GM04503 (cell line): ENCODE measurements at places on chromosomes 16 and 17.

DNA sequence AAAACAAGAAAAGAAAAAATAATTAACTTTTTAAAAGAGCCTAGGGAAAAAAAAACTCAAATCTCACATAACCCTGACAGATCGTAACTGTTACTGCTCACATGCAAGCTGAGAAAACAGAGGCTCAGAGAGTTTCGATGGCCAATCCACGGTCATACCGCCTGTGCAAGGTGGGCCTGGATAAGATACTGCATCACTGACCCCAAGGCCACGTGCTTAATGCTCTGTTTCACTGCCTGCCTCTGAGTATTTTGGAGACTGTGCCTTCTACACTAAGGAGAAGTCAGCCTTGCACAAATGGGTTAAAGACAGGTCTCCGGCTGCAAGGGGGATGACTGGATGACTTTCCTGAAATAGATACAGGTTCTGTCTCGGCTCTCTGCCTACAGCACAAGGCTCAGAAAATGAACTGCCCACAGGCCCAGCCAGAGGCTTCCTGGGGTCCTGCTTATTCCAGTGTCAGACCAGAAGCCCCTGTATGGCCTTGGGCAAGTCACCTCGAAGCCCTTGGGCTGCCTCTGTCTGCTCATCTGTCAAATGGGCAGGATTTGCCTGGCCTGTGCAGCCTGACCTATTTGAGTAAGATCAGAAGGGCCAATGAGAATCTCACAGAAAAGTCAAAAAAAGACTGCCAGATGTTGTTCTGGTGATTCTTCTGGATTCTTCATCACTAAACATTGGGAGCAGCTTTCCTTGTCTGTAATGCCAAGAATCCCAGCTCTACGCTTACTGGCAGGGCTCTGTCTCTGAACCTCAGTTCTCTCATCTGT lies 25.8 kb downstream of the CNGB1 start:
- DNase-seq, result no peak

DNA sequence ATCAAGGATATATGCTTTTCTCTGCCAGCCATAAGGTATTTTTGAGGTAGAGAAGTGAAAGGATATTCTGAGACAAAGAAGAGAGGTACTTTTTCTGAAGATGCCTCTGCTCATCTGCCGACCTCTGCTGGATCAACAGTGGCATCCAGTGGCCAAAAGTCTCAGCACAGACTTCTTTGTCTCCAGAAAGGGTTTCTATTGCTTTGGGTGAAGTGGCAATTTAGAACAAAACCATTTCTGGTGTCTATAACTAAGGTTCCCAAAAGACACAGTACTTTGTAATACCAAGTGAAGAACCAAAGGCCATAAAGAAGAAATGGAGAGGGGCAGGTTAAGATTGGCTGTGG lies 155.2 kb upstream of the C17orf78 start:
- no peak for DNase-seq

DNA sequence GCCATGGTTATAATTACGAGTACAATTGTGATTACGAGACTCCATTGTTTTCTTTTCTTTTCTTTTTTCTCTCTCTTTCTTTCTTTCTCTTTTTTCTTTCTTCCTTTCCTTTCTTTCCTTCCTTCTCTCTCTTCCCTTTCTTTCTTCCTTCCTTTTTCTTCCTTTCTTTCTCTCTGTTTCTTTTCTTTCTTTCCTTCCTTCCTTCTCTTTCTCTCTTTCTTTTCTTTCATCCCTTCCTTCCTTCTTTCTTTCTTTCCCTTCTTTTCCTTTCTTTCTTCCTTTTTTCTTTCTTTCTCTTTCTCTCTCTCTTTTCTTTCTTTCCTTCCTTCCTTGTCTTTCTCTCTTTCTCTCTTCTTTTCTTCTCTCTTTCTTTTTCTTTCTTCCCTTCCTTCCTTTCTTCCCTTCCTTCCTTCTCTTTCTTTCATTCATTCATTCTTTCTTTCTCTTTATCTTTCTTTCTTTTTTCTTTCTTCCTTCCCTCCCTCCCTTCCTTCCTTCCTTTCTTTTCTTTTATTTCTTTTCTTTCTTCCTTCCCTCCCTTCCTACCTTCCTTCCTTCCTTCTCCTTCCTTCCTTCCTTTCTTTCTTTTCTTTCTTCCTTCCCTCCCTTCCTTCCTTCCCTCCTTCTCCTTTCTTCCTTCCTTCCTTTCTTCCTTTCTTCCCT lies 14.1 kb upstream of the NTN1 start:
- DNase-seq, result no peak

- DNase-seq, result no peak
Measured at GRCh38 chr17:69913616-69914015, 161.4 kb upstream of the KCNJ16 start.

DNA sequence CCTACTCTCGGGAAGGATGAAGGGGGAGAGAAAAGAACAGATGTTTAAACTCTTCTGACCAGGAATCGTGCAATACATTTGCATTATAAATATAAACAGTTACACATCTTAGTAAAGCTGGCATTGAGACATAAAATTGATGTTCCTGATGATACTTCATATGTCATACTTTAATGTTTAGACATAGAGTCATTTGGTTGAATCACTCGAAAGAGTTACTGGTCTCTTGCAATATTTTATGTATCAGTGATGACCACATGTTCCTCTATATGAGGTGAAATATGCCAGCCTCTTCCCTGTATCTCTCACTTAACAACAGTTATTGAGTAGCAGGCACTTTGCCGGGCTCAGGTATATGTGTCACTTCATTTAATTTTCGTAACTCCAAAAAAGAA lies 49.7 kb upstream of the PMFBP1 start:
- DNase-seq, result no peak

- DNase-seq, result no peak
Measured at GRCh38 chr16:52544703-52545102, 2.2 kb downstream of the TOX3 start.

- no peak for DNase-seq
Measured at GRCh38 chr17:57397402-57397801, 141.1 kb downstream of the MSI2 start.

GRCh38 chr16:67939507-67940445 lies 3.1 kb upstream of the PSMB10 start:
- DNase-seq, result no peak

DNA sequence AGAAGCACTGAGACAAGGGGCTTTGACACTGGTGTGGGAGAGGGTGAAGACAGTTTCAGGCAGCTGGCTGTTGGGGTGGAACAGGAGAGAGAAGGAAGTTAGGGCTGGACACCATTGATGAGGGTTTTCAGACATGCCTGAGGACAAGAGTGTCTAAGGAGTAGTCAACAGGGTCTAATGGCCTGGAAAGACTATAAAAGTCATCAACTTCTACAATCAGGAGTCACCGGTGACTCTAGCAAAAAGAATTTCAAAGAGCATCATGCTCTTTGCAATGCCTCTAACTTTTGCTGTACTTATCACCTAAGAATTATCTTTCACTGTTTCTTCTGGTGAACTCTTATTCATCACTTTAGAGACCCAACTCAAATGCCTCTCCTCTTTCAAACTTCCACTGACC lies 213.9 kb downstream of the C16orf78 start:
- DNase-seq, result no peak

DNA sequence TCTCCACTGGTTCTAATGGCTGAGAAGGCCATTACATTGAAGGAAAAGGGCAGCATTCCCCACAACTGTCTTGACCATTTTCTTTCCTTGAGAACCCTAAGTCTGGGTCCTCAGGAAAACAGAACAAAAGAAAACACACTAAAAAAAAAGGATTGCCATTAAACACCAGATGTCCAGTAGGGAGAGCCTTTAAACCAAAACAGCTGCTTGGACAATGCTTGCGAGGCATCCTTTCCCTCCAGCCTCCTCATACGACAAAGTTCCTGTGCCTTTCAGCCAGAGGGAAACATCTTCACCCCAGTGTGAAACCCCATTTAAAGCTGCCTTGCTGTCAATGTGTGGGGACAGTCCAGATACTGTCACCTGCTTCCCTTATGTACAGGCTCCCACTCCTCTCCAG lies 74.3 kb downstream of the MMD start:
- DNase-seq, result no peak

DNA sequence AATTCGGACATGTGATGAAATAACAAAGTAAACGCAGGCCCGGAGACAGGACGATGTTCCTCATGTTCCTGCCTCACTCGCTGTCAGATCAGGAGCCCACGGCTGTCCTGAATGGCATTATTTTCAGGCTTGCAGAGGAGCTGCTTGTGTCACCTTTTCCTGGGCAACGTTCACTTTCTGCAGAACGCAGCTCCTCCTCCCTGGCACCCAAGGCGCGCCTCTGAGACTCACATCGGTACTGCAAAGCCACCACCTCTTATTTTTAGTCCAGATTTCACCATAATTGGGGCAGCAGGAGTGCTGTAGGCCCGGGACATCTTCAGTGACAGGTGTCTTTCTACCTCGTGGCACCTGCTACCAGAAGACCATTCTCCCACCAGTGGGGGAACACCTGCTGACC lies 8.0 kb upstream of the C16orf96 start:
- no peak for DNase-seq

DNA sequence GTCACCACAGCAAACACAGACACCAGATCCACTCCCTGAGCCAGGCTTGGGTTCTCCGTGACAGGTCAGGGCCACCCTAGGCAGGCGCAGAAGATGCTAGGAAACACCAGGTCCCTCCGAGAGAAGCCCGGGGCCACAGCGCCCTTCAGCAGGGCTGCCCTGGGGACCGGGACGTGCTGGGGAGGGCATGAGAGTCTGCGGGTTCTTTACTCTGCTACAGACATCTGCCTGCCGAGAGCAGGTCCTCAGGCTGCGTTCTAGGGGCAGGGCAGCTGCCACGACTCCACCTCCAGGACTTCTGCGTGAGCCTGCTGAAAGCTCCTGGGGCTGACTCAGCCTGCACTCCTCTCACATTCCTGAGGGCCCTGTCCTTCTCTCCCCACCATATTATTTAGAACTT lies 11.4 kb downstream of the MYLK3 start:
- DNase-seq, result no peak

- DNase-seq, result no peak
Measured at GRCh38 chr17:76382803-76383545, 1.4 kb upstream of the SPHK1 start.

DNA sequence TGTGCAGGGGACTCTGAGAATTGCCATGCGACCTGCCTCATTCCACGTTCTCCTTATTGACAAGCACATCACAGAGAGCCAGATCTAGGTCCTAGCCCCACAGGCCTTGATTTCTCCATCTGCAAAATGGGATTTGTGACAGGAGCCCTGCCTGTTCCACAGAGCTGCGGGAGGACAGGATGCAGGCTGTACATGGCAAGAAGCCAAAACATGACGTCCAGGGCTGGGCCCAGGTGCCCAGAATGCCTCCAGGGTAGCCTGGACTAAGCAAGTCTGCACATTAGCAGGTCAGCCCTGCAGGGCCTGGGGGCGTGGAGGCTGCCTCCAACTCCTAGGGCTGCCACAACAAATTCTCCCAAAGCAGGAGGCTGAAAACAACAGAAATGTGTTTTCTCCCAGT lies 235.7 kb upstream of the SDK2 start:
- no peak for DNase-seq

GRCh38 chr17:73546770-73547536 lies 97.3 kb downstream of the SDK2 start:
- DNase-seq, result no peak

GRCh38 chr16:10180771-10181163 lies 1.5 kb downstream of the GRIN2A start:
- DNase-seq, result no peak

DNA sequence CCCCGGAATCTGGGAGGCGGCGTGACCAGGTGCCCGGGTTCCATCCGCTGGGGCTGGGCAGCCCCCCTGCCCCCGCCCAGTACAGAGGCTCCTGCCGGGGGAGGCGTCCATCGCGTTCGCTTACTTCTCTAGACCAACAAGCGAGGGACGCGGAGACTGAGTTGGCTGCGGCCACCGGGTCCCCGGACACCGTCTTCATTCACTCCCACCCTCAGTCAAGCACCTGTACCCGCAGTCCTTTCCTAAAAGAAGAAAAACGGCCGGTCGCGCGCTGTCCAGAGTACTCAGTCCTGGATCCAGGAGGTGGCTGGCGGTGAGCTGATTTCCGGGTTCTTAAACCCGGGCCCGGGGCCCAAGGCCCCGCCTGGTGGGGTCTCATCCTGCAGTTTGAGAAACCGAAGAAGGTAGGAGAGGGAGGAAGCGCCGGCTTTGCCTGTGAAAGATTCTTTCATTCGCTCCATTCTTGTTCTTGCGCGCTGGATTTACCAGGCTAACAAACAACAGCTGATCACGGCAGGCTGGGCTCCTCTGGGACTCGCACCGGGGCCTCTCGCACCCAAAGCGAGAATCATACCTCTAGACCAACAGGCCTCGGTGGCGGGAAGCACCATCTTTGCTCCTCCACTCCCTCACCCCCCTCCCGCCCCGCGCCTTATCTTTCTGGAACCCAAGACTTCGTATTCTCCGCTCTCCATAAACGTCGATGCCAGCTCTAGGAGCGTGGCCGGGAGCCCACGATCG lies 17.4 kb upstream of the OR1F1 start:
- no peak for DNase-seq

DNA sequence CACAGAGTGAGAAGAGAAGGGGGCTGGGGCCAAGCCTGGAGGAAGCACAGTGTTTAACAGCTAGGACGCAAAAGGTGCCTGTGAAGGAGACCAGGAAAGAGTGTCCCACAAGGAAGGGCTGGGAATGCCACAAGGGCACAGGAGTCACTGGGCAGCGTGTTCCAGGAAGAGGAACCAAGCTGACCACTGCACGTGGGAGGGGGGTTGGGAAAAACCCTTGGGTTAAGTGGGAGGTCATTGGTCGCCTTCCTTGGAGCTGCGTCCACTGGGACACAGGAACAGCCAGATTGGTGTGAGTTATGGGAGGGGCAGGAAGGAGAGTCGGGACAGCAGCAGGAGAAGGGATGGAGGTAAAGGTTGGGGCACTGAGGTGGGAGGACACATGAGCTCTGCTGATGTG lies 12.9 kb downstream of the TTYH2 start:
- no peak for DNase-seq

DNA sequence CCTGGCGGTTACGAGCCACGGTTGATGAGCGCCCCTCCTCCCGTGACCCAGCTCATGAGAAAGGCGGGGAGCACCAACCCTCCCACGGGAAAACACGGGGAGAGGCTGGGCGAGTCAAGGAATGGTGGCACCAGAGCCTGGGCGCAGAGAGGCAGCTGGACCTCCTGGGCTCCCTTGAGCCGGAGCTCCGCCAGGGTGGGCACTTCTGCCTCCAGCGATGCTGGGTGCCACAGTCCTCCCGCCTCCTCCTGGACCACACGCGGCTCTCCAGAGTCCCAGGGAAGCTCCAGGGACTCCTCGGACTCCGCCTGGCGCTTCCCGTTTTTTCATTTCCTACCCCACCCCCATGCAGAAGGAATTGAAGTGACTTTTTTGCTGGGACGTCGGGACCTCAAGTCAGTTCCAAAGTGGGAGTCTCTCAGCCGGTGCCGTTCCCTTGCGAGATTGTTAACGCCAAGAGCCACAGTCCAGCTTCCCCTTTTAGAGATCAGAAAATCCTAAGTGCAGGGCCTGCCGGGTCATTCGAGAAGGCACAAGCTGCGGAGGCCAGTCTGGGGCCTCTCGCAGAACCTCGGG lies 6.6 kb upstream of the CBX8 start:
- DNase-seq, result no peak

DNA sequence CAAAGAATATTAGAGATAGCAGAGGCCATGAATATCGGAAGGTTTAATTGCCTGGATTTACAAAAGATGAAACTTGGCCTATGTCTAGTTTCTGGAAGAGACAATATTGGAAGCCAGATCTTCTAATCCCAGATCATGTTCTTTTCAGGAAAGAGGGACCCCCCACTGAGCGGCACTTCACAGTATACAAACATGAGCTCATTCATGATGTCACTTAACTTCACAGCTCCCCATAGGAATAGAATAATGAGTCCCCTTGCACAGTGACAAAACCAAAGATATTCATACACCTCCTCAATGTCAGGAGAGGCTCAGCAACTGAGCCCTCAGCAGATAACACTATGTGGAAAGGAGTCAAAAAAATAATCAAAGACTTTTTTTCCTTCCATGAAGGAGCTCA lies 147.5 kb downstream of the CDH11 start:
- DNase-seq, result no peak

- DNase-seq, result no peak
Measured at GRCh38 chr17:43846221-43846712, 709 bp upstream of the CD300LG start.
